NCI-H226 (cell line): ENCODE measurements at places on chromosomes 7 and 10.

GRCh38 chr7:147199868-147200267, 1083.3 kb downstream of the CNTNAP2 start:
- no peak for DNase-seq

- no peak for DNase-seq
These were observed 274.7 kb downstream of the GFRA1 start for GRCh38 chr10:115998301-115998700.

DNA sequence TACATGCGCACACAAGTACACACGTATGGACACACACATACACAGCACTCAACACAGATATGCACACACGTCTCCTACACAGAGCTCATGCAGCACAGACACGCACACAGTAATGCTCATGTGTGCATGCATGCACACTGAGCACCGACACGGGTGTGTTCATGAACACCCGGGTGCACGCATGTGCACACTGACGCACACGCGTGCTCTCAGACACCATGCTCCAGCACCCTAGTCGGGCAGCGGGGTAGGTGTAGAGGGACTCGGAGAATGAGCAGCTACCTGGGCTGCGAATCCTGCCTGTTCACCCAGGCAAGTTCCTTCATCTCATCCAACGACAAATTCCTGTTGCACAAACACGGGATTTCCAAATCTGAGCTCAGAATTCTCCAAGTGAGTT, 184.7 kb downstream of the MAD1L1 start:
- DNase-seq, result no peak

DNA sequence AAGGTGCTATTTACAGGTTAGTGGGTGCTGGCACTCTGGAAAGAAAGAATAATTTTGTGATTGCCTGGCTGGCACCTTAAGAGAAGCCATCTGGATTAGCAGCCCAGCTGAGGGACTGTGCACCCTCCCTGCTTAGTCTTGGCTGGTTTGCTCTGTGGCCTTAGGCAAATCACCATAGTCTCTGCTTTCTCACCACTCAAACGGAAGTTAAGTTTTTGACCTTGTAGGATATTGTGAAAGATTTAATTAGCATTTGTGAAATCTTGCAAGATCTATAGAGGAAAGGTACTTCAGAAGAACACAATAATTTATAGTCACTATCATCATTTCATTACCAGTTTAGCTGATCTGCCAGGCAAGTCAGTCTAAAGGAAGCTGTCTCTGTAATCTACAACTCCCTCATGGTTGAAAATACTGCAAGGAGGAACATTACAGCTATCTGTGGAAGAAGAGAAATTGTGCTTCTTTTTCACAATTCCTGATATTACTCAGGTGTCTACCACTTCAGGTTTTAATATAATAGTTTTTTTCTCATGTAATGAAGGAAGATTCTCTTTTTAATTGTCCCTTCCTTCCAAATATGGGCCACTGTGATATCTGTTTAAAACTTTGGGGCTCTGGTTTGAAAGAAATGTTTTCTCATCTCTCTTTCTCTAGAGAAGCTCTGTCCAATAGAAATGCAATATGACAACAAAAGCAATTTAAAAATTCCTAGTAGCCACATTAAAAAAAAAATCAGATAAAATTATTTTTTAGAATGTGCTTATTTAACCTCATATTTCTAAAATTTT, 219.6 kb downstream of the PTEN start:
- no peak for DNase-seq

DNA sequence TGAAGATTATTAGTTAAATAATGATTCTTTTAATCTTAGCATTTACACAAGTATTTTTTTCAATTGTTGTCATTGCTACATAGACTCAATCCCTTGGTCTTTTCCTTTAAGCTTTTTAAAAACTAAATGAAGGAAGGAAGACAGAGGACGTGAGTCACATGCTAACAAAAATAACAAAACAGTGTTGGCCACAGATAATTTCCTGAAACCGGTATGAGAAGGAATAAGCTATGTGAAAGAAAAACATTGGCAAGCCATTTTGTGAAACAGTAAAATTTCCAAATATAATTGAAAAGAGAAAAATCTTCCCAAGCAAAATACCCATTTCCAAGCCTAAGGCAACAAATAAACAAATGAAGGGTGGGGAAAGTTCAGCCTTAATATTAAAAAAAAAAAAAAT, 223.0 kb downstream of the AHR start:
- peak; percentile 70 for DNase-seq

GRCh38 chr7:37973915-37974314, 53.5 kb downstream of the EPDR1 start:
- peak; percentile 53 for DNase-seq

DNA sequence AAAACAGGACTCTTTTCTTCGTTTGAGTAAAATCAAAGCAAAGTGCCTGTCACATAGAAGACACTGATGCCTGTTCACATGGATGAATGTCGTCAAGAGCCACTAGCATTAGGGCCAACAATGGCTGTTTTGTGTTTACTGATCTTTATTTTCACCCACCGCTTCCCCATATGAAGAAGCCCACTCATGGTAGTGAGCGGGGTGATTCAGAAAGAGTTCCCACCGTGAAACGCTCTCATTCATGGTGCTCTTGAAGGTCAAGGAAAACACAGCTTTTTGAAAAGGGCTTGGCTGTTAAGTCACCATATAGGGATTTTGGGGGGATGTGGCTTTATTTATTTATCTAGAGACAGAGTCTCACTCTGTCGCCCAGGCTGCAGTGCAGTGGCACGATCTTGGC, 12.5 kb downstream of the PROSER2 start:
- DNase-seq, result no peak

DNA sequence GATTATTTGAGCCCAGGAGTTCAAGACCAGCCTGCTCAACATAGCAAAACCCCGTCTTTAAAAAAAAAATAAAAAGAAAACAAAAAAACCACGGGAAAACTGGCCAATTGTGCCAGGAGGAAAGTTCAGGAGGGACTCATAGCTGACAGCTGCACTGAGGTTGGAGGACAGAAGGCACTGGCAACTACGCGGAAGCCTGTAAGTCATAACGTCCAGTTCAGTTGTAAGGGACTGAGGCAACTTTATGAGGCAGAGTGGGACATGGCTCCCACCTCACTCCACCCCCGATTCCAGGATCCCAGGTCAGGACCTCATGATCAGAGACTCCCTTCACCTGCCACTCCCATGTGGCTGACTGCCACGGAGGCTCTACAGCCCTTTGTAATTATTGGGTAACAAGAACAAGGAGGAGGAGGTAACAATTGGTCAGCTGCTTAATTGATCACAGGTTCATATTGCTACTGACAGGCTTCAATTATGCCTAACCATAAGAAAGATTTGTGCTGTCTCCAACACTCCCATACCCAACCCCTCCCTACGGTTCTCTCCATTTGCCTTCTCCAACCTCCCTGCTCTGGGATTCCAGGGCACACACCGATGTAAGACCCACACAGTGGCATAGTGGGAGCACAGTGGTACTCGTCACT, 1.9 kb upstream of the CCL24 start:
- no peak for DNase-seq

DNA sequence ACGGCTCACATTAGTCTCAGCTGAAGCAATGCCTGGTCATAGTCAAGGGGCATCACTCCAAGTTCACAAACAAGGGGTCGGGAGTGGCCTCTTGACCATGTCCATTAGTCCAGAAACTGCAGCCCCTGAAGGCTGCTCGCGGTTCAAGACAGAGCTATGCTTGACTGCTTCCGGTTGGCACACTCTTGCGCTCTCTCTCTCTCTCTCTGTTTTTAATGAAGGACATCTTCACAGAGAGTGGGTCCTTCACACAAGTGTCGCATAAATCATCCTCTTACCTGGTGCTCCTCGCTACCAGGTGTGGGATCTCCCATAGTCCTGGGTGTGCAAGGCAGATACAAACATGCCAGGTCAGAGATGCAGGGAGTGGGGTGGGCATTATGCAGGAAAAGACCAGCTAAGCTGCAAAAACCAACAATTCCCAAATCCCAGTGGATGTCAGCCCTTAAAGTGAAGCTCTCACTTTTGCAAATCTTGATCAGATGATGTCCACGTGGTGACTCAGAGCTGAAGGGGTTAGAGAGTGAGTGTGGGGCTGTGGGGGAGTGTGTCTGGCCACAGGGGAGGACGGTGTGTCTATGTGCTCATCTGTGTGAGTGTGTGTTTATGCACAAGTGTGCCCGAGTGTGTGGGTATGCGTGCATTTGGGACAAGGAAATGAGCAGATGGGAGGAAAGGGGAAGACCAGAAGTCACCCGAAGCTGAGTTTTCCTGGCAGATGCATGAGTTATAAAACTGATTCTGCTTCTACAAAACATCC, 83.7 kb upstream of the PPP2R2D start:
- no peak for DNase-seq

GRCh38 chr10:17181751-17182150, 19.7 kb downstream of the TRDMT1 start:
- no peak for DNase-seq

DNA sequence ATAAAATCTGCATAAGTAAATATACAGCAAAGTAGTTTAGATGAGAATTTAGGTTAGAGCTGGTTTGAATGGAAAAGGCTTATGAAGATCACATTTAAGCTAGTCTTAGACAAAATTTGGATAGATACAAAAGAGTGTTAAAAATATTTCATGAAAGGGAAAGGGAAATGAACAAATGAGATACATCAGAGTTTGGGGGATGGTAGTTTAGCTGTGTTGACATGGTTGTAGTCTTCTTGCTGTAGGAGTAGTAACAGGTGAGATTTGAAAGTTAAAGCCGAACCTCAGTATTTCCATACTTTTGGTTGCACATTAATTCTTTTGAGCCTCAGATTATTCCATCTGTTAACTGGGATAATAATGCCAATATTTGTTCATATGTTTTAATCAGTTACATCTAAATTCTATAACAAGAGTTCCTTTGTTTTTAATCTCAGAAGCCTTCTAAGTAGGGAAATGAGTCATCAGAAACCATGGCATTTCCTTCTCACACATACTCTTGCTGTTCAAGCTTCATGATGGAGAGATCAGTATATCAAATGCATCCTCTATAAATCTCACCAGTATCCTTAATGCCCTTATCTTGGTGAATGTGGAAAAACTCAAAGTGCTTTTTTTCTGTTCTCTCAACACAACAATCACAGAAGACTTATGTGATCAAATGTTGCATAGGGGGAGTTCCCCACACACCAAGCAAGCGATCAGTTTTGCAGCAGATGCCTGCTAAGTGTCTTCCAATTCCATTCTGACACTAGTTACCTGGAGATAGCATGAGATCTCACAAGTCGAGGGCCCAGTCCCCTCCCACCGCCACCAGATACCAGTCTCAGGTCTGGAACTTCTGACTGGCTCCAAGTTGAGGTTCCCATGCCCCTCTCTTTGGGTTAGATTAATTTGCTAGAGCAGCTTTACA, 84.7 kb downstream of the MAPK8 start:
- peak; percentile 58 for DNase-seq

GRCh38 chr10:8489823-8490222, 435.3 kb downstream of the GATA3 start:
- DNase-seq, result no peak

- DNase-seq, result no peak
These were observed 18.5 kb upstream of the SRGN start for GRCh38 chr10:69069090-69070042.

DNA sequence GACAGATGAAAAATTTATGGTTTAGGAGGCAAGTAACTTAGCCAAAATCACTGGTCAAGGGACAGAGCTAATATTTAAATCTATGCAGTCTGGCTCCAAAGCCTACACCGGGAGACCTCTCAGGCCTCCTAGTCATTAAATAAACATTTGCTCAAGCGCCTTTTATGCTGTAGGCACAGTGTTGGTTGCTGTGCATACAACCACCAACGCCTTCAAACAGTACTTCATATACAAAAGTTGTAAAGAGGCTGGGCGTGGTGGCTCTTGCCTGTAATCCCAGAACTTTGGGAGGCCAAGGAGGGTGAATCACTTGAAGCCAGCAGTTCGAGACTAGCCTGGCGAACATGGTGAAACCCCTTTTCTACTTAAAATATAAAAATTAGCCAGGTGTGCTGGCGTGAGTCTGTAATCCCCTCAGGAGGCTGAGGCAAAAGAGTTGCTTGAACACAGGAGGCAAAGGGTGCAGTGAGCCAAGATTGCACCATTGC, 159.8 kb downstream of the MAGI2 start:
- DNase-seq, result peak; percentile 47

DNA sequence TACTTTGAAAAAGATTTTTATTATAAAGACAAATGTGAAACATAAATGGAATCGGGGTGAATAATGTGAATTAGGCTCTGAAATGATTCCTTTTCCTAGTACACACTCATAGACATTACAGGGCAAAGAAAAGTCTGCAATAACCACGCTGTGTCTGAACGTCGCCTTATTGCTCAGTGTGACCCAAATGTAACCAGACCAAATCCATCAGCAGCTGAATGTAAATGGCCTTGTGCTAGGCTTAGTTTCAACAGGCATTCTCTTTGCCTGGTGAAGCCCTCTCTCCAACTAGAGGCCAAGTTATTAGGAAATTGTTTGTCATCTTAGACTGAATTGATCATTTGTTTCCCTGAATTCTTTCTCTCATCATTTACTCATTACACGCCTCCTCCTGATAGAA, 225.5 kb downstream of the CHCHD3 start:
- no peak for DNase-seq

GRCh38 chr7:105854498-105854897, 21.9 kb downstream of the ATXN7L1 start:
- DNase-seq, result no peak

- DNase-seq, result peak; percentile 45
These were observed 182.0 kb downstream of the KCNMA1 start for GRCh38 chr10:77455561-77455960.

- peak; percentile 89 for DNase-seq
These were observed 21.1 kb downstream of the KLLN start for GRCh38 chr10:87842220-87842641.

DNA sequence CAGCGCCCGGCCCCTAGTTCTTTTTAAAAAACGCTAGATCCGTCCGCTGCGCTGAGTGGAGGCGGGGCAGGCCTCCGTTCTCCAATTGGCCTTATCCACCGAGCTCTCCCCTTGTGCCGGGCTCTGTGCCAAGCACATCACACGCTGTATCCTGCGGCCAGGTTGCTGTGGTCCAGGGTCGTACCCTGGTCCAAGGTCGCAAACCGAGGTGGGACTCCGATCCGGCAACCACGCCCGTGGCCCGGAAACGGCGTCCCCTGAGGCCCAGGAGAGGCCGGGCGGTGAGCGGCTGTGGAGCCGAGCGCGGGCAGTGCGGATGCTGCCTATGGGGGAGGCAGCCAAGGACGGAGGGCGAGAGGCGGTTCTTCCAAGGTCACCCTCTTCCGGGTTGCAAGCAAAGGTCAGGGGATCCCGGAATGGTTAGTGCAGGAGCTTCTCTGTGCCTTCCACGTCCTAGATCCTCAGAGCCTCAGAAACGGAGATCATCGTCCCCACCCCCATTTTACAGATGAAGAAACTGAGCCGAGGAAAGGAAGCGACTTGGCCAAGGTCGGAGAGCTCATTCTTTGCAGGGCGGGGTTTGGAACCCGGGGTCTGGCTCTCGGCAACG, 72.4 kb upstream of the LRRC4 start:
- no peak for DNase-seq

GRCh38 chr10:5840314-5841307, 27.4 kb upstream of the GDI2 start:
- DNase-seq, result no peak

GRCh38 chr10:54148508-54148907, 652.5 kb downstream of the PCDH15 start:
- DNase-seq, result no peak
